ENCODE measurements at places on chromosomes 3 and 15.

GRCh38 chr3:111808439-111808838, 50.6 kb upstream of the PHLDB2 start:
- no peak for DNase-seq

DNA sequence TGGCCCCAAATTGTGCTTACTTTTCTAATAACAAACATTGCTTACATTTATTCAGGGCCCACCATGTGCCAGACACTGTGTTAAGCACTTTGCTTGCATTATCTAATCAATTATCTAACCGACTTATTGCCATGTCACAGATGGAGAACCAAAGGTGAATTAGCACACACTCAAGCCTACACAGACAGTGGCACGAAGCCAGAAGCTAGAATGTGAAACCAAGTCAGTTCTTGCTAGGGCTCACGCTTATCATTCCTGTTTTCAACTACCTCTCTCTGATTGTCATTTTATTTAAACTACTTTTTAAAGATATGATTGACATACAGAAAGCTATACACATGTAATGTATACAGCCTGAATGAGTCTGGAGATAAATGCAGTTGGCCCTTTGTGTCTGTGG, 215.7 kb upstream of the CFAP20DC start:
- no peak for DNase-seq

DNA sequence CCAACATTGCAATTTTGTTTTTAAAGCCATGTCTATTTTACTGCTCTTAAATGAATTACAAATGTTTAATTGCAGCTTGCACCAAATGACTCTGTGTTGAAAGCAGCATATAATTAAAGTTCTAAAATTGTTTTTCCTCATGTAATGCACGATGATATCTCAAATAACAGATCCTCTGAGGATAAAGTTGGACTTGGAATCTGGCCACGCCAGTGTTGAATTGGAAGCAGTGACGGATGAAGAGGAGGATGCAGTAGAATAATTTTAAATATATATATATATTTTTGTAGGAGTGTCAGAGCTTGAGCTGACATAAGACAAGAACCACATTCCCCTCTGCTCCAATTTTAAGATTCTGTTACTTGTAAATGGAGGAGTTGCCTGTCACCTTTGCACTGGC, 406.6 kb upstream of the DPPA4 start:
- no peak for DNase-seq

GRCh38 chr15:27845535-27846369, 253.4 kb downstream of the OCA2 start:
- DNase-seq: no peak

GRCh38 chr3:126114443-126115386, 30.8 kb upstream of the SLC41A3 start:
- DNase-seq: no peak

- DNase-seq: no peak
Measured at GRCh38 chr3:25592510-25592968, 72.2 kb downstream of the TOP2B start.

DNA sequence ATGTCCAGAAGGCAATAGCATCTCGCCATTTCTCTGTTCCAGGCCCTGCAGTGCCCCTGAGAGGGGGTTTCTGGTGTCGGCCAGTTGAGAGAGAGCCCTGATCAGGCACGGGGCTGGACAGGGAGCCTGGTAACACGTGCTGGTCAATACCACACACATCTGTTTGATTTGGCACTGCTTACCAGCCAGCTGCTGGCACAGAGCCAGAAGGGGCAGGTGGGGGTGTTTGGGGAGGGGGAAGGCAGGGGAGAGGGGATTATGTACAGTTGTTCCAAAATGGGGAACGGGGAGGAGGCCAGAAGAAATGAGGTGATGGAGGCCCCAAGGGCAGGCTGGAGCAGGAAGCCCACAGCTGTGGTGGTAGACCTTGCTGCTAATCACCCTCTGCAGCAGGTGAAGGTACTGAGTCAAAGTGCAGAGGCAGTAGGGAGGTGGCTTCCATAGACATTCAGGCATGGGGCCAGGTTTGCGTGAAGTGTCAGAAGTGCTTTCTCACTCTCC, 153.5 kb upstream of the LPP start:
- DNase-seq: no peak

GRCh38 chr3:36542186-36542585, 161.9 kb downstream of the STAC start:
- DNase-seq: no peak

- no peak for DNase-seq
Measured at GRCh38 chr3:189572249-189572648, 58.9 kb upstream of the TP63 start.

GRCh38 chr15:49223536-49224274, 53.7 kb downstream of the GALK2 start:
- DNase-seq: no peak

- DNase-seq: no peak
Measured at GRCh38 chr3:42010530-42010929, 48.6 kb upstream of the ULK4 start.

DNA sequence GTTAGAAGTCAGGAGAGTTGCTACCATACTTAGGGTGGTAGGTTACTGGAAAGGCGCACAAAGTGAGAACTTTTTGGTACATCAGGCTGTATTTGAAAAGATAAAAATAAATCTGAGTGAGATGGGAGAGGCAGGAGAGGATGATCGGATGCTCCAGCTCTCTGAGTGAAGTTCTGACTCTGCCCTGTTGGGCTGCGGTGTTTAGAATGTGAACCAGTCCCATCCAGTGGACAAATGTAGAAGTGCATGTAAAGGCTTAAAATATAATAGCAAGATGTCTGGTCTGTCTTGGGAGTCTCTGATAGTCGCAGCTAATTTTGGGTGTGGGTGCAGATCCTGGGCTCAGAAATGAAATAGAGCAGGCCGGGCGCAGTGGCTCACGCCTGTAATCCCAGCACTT, 30.4 kb downstream of the ACKR2 start:
- no peak for DNase-seq

DNA sequence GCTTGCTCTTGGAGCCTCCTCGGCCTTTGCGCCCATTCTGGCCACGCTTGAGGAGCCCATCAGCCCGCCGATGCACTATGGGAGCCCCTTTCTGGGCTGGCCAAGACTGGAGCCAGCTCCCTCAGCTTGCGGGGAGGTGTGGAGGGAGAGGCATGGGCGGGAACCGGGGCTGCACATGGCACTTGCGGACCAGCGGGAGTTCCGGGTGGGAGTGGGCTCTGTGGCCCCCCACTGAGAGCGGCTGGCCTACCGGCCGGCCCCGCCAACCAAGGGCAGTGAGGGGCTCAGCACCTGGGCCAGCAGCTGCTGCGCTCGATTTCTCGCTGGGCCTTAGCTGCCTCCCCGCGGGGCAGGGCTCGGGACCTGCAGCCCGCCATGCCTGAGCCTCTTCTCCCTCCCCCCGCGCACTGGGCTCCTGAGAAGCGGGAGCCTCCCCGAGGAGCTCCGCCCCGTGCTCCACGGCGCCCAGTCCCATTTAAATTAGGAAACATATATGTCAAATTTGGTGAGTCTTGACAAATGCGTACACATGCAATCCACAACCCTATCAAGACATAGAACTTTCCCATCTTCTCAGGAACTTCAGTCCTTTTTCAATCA, 97.6 kb upstream of the CNTN3 start:
- DNase-seq: no peak

GRCh38 chr15:25859838-25860645, 3.1 kb downstream of the ATP10A start:
- no peak for DNase-seq

GRCh38 chr3:130456540-130456939, 60.4 kb upstream of the COL6A6 start:
- no peak for DNase-seq

GRCh38 chr3:136068708-136069107, 103.2 kb downstream of the PPP2R3A start:
- DNase-seq: no peak

GRCh38 chr15:31399544-31400171, 73.0 kb downstream of the KLF13 start:
- no peak for DNase-seq

- no peak for DNase-seq
Measured at GRCh38 chr3:41102053-41102556, 97.2 kb upstream of the CTNNB1 start.

GRCh38 chr3:78519281-78519680, 1248.5 kb downstream of the ROBO1 start:
- DNase-seq: no peak

DNA sequence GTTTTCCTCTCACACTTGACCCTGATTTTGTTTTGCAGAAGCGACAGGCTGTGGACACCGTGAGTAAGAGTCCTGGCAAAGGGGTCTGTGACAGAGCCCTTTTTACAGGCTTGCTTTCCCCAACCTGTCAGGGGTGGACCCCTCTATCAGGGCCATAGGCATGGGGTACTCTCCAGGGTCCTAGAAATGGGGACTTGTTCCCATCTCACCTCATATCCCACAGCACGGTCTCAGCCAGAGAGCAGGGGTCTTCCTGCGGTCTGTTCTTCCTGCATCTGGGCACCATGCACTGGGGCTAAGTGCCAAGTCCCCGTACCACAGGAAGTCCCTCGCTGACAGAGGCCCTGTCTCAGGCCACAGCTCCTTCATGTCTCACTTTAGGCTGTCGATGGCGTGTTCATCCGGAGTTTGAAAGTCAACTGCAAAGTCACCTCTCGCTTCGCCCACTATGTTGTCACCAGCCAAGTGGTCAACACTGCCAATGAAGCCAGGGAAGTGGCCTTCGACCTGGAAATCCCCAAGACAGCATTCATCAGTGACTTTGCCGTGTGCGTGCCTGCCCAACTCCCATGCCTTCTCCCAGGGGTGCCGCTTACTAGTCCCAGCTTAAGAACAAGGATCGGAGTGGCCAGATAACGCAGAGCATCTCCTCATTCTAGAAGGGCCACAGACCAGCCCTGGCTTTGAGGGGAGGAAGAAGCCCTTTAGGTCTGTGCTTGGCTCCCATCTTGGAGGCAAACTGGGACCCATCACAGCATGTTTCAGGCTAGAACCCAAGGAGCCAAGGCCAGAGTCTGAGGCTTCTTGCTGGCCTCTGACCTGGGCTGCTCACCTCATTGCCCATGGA, 783 bp downstream of the ITIH1 start:
- DNase-seq: no peak

DNA sequence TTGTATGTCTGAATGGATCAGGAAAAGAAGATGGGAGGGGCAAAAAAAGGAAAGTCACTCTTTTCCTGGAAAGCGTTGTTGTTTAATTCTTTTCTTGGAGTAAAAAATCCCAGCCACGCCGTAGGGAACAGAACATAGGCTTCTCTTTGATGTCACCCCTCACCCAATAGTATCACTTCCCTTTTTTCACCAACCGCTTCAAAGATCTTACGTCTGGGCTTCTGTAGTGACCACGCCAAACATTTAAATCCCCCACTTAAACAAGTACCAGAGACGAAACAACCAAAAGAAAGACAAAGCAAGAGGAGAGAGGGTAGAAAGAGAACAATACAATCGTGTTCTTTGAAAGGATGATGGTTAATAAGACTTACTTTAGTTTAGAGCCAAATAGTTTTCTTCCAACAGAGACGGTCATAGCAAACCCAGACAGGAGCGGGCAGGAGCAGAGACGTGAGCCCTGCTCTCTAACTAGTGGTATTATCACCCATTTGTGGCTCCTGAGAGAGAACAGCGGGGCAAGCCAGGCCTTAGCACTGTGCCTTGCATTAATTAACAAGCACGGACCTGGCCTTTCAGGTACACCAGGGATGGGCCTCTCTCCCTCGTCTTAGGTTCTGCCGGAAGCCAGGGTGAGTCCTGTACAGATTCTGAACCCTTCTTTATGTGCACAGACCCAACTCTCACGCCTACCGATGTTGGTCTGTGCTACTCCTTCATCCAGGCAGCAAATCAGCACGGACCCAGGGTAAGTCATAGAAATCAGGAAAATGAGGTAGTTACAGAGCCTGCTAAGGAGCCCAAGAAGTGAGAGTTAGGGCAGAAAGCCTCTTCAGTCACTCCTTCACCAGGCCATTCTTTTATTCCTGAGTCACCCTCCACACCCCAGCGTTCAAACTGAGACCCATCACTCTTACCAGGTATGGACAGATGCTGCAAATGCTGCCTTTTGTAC, 28.2 kb upstream of the BCL6 start:
- DNase-seq: no peak

DNA sequence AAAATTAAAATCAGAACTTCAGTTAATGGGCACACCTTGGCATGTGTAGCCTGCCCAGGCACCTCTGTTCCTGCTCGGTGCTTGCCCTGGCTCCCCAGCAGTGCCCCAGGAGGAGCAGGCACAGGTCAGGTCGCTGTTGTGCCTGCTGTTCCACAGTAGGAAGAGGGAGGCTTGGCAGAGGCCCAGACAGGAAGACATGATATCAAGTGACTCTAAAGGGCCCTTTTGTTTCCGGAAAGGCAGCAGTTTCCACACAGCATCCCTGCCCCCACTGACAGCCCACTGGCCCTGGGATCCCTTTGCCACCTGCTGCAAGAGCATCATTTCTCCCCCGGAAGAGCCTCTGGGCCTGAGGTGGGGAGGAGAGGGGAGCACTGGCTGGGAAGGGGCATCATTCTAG, 40.5 kb upstream of the HES1 start:
- no peak for DNase-seq

GRCh38 chr3:183490653-183491052, 62.2 kb upstream of the MCF2L2 start:
- DNase-seq: no peak

- no peak for DNase-seq
Measured at GRCh38 chr3:171270541-171270940, 189.7 kb downstream of the TNIK start.

- DNase-seq: no peak
Measured at GRCh38 chr15:90287101-90287500, 21.6 kb downstream of the NGRN start.

DNA sequence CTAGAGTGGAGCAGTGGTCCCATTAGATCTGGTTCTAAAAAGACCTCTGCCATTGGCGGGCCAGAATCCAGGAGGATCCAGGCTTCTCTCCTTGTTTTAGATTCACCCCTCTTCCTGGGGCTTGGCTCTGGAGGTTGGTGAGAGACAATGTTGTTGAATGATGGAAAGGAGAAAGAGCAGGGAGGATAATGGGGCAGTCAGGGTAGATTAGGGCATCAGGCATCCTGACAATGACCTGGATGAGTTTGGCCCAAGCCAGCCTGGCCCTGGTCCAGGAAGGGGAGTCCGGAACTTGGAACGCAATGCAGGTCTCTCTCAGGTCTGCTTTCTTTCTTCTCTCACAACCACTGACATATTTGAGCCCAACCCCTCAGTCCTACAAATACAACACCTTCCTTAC, 260.1 kb upstream of the RASGRP1 start:
- no peak for DNase-seq

GRCh38 chr3:123459862-123460261, 11.0 kb upstream of the ADCY5 start:
- DNase-seq: no peak

- no peak for DNase-seq
Measured at GRCh38 chr3:126113733-126114442, 30.0 kb upstream of the SLC41A3 start.

DNA sequence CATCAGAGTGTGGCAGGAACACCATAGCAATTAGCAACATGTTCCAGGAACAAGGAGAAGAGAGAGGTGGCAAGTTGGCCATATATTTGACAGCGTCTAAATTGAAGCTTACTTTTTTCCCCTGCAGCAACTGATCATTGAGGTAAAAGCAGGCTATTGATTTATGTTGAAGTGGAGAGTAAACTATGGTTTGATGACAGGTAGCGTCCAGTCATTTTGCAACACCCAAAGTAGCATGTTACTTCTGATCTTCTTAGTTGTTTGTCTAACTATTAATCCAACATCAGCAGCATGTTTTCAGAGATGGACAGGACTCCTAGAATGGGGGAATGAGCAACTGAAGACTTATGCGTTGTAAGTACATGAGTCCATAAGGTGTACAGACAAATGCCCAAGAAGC, 225.8 kb downstream of the ZPLD1 start:
- DNase-seq: no peak

Data from stimulated activated CD8-positive, alpha-beta memory T cell treated with anti-CD3 and anti-CD28 coated beads, Interleukin-15, amount 100 ng/mL, for 24 hours (primary cell).